Effector CD4-positive, alpha-beta T cell (primary cell): ENCODE measurements at places on chromosomes 7 and 10.

DNA sequence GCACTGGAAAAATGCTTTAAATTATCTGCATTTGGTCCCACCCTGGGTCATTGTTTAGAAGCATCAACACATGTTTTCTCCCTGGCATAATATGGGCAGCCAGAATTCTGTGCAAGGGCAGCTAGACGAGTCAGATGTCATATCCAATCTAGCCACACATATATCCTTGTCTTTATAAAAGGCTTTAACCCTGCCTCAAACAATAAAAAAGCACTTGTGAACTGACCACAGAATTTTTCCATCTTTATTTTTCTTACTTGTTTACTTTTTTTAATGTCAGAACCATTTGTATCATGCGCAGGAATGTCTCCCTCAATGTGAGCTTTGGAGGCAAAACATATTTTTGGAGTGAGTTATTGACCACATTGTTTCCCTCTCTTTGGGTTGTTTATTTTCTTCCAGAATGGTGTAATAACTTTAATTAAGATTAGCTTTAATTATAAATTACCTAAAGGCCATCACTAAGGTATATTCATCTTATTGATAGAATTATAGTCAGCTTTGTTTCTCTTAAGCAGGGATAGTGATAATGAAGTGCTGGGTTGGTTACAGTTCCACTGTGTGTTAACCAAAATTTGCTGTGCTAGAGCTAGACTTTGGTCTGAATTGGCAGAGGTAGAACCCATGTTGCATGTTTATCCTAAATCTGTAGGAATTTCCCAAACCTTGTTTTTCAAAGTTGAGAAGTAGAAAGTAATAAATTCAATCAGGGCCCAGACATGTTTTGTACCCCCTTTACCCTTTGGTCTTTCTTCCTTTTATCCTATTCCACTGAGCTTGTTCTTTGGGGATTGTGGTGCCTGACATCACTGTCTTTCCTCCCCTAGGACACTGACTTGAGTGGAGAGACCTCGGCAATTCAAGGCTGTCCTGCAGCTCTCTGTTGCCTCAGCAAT, 1078.4 kb downstream of the KCNMA1 start:
- DNase-seq = no peak

- no peak for DNase-seq
Observed at GRCh38 chr7:11754123-11754522, 77.9 kb downstream of the THSD7A start.

DNA sequence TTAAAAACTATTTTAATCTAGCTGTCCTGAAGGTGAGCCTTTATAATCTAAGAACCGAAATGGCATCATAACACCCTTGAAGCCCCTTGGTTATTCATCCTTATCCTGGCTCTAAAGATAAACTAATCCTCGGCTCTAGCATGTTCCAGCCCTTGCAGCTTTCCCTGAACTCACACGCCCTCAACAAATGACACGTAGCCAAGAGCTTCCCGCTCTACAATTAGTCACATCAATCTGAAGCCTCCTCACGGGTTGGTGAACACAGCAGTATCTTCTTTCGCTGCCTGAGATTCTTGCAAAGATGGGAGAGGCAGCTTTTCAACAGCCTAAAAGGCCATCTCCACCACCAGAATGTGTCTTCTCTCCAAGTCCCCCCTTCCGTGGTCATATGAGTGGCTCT, 4.1 kb downstream of the FRMD4A start:
- no peak for DNase-seq

DNA sequence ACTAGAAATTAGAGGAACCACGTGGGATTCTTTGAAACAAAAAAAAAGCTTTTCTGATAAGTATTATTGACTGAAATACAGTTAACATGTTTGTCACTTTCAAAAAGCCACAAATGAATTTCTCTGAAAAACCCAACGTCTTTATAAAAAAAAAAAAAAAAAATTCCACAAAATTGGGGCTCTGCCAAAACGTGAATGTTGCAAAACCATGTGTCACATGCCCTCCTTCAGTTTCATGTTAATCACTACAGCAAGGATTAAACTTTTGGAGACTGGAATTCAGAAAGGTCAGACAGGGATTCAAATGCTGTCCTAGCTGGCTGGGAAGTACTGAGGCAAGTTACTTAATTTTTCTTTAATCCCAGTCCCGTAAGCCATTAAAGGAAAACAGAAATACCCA, 278.0 kb upstream of the KLF14 start:
- no peak for DNase-seq

GRCh38 chr10:79384773-79385391, 37.6 kb downstream of the PPIF start:
- DNase-seq = no peak

GRCh38 chr10:2038036-2038435, 300.7 kb upstream of the ADARB2 start:
- DNase-seq = no peak

- no peak for DNase-seq
Observed at GRCh38 chr10:69073026-69073425, 14.9 kb upstream of the SRGN start.

GRCh38 chr7:115052706-115053105, 130.8 kb downstream of the MDFIC start:
- no peak for DNase-seq

- no peak for DNase-seq
Observed at GRCh38 chr10:85847085-85847484, 519.5 kb downstream of the GRID1 start.

GRCh38 chr7:923108-924041, 31.1 kb downstream of the ADAP1 start:
- DNase-seq = peak; percentile 87

DNA sequence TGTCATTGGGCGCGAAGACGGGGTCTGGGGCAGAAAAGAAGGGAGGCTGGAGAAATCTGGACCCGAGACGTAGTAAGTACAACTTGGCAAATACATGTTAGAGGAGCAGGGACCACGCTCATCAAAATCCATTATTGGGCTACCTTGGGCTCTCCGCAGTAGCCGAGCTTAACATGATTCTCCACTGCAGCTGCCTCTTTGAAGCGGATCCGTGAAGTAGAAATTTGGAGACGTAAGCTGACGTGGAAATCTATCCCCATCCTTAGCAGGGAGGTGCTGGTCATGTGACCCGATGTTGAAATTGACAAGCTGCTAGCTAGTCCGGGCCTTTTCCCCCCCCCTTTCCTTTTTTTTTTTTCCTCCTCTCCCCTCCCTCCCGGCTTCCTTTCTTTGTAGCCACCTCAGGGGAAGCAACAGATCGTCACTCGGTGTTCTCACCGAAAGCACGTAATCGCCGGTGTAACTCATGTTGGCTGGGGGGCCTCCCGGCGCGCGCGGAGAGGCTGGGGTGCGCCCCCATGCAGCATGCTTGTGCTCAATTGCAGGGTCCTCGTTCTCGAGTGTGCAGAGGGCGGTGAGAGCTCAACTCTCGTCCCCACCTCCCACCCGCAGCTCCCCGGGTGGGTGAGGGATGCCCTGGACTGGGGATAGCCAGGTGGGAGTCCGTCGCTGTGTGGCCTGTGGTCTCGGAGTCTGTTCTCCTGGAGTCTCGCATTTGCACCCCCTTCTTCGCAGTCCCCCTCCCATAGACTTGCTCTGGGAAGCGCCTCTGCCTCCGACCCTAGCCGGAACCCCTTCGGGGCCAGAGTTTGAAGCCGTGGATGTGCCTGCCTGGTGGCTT, at the start of gene HOXA11:
Gene HOXA11 (minus strand): TSS at position 220 of the 841 bp plus-strand sequence. CDS start 88 bp downstream, at position 132.
- no peak for DNase-seq

DNA sequence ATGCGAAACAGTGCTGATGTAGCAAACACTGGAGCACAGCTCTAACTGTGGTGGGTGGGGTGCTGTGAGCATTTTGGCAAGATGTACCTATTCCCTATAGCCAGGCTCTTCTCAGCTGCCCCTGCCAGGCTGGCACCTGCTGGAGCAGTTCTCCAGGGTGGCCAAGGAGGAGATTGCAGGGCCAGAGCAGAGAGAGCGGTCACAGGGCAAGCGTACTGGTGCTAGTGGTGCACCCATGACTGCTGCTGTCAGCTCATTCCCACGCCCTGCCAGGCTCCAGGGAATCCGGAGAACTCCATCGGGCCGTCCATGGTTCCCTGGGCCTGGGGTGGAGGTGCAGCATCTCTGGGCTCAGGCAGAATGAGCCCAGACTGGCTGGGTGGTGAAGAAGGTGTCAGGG, 2.1 kb downstream of the COL13A1 start:
- no peak for DNase-seq

GRCh38 chr7:27251136-27251651, 8.6 kb downstream of the EVX1 start:
- DNase-seq = no peak

- DNase-seq = no peak
Observed at GRCh38 chr7:120733143-120733542, 124.8 kb downstream of the TSPAN12 start.

- DNase-seq = no peak
Observed at GRCh38 chr7:151796871-151797537, 79.9 kb downstream of the PRKAG2 start.

DNA sequence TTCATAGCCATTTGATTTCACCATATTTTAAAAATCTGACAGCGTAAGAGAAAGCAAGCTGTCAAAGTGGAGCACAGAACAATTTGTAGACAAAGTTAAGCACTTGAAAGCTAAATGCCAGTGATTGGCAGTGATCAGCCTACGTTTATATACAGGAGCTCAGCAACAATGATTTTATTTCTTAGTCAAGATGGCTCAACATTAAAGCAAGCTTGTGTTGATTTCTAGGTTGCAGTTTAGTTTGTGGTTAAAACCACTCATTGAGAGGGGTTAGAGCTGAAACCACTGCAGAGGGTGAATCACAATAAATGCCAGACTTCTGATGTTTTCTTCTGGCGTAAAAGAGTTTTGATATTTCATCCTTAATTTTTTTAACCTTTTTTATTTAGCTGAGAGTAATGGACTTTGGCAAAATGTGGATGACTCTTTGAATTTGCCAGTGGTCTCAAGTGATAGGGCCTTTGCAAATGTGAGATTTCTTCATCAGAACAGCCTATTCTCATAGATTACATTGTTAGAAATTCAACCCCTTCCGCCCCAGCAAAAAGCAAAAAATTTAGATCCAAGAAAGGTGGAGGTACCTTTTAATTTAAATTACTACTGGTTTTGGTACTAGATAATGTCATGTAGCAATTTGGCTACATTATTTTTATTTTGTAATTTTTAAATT, 73.8 kb downstream of the SHOC2 start:
- DNase-seq = peak; percentile 9

- no peak for DNase-seq
Observed at GRCh38 chr7:134004829-134005505, 122.2 kb upstream of the LRGUK start.
